ENCODE measurements at places on chromosomes 7 and 10.
A peak's percentile ranks its signal among the peaks of the same experiment; 100 is the strongest.

DNA sequence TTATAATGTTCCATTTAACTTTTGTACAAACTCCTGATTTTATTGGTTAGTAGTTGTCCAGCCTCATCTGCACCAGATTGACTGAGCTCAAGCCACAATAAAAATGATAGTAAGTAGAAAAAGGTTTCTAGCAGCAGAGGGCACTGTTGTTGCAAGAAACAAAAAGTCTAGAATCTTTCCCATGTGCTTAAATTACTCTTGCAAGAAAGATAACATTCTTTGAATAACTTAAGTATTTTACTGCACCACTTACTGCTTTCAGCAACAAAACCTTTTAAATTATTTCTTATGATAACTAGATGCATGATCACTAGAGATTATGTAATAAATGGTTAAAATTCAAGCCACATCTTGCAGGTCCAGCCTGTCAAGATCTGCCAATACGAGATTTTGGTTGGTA is 27.0 kb downstream of the LMOD2 start:
- no peak for DNase-seq

GRCh38 chr7:1412322-1413261 is 46.7 kb downstream of the MICALL2 start:
- DNase-seq = peak; percentile 87

GRCh38 chr10:27884185-27884641 is 114.7 kb downstream of the ODAD2 start:
- DNase-seq = no peak

DNA sequence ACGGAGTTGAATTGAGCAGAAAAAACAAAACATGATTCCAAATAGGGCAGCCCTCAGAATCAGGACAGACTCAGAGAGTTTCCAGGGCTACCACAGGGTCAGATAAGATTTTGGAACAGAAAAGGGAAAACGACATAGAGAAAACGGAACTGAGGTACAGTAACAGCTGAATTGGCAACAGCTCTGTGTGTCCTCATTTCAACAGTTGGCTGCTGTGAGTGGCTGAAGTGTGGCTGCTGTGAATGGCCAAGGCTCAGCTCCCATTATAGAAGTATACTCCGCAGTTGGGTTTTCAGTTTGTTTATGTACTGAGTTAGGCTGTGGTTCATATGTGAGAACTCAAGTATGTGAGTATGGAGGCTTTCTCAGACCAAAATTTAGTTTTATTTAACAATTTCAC is 32.0 kb downstream of the ANTXRL start:
- no peak for DNase-seq

- no peak for DNase-seq
Measured at GRCh38 chr7:36085096-36085495, 68.0 kb upstream of the EEPD1 start.

DNA sequence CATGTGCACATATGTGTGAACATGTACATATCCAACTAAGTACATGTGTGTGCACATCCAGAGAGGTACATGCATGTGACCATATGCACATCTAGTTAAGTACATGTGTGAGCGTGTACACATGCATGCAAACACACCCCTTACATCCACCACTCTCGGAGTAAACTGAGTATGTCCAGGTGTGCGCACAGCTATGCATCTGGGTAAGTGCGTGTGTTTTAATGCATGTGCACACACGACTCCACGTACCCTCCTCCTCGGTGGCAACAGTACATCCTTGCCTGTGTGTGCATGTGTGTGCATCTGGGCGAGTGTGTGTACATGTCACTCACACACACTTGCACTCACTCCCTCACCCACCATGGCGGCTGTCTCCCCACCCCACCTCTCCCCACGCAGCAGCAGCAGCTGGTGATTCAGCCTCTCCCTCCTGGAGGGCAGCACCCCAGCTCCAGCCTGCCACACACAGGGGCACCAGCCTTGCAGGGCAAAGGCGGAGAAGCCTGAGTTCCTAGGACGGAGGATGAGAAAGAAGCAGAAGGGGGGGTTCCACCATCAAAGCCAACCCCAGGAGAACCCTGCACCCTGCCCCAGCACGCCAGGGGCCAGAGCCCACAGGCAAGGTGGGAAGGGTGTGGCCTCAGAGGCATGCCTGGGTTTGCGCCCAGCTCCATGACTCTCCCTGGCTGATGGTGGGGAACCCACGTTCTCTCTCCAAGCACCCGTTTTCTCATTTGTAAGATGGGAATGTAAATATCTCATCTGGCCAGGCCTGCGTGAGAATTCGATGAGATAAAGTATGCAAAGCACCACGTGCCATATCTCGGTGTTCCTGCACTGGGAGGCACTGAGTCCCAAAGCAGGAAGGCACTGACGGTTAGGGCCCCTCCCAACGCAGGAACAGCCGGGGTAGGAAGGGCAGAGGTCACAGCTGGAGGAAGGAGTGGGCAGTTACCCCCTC is 27.7 kb upstream of the DNAAF5 start:
- no peak for DNase-seq

- no peak for DNase-seq
Measured at GRCh38 chr10:78450807-78451485, 417.3 kb downstream of the RPS24 start.

DNA sequence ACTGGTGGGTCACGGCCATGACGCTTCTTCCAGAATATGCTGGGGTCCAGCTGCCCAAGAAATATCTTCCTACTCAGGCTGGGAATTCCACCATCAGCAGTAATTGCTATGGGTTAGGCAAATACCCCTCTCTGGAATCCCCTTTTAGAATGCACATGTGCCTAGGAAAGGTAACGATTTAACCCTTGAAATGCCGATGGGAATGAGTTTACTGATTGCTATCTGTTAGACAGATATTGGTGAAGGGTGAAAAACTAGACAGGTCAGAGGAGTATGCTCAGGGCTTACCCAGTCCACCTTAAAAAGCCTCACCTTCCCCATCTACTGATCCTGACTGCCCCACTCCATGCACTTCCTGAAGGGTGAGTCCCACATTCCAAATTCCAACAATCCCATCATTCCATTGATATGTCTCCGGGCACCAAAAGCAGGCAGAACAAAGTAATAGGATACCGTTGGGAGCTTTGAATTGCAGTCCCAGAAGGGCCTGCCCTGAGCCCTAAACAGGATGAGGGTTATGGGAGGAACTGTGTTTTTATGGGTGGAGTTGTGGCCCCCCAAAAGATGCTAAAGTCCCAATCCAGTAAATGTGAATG is 59.3 kb downstream of the DLG5 start:
- DNase-seq = no peak

Measured in stimulated activated CD4-positive, alpha-beta T cell treated with anti-CD3 and anti-CD28 coated beads, Interleukin-12 subunit alpha, Interleukin-12 subunit beta, amount 100 ng/mL, for 24 hours (primary cell).